ENCODE measurements at places on chromosomes 16 and 17.

GRCh38 chr17:76537578-76538280 is at the start of gene CYGB:
Gene CYGB (minus strand): TSS chr17:76537709. CDS start chr17:76537542, 167 bp downstream.
- peak; percentile 31 for DNase-seq

DNA sequence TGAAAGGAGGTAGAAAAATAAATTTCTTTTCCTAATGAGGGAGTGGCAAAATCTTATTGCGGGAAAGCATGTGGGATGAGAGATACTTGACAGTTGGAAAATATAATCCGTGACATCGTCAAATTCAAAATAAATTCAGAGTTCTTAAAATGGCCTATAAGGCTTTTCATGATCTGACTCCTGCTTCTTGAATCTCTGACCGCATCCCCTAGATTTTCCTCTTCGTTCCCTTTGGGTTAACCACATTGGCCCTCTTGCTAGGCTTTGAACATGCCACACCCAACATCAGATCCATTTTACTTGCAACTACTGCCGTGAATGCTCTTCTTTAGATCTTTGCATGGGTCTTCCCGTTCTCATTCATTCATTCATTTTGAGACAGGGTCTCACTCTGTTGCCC is 50.1 kb downstream of the NF1 start:
- no peak for DNase-seq

DNA sequence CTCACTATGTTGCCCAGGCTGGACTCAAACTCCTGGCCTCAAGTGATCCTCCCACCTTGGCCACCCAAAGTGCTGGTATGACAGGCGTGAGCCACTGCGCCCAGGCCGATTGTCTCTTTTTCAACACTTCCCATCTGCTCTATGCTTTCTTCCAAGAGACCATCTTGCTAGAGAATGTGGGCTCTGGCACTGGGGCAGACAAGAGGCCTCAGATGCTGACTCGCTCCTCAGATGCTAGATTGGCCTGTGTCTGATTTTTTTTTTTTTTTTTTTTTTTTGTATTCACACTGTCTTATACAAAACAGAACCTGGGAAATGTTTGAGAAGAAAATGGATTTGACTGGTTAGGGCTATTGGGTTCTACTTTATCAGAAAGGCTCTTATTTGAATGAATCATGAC is 58.2 kb downstream of the CYB5D2 start:
- DNase-seq, result no peak

- no peak for DNase-seq
Measured at GRCh38 chr16:31438414-31438813, 4.2 kb downstream of the ZNF843 start.

DNA sequence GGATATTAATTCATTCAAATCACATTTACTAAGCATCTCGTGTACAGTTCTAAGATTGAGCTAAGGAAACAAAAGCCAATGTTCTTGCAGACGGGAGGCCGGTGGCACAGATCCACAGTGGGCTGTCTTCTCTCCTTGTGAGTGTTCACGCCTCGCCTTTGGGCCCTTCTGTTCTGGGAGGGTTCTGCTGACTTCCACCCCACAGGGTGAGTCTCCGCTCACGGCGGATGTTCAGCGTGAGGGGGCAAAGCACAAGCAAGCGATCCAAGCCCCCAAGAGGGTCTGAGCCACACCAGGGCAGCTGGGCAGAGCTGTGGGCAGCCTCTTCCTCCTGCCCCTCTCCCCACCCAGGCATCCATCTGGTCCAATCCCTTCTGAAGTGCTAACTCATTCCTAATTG is 84.3 kb upstream of the DOC2B start:
- DNase-seq, result no peak

GRCh38 chr17:19631905-19632304 is 16.6 kb upstream of the ALDH3A2 start:
- no peak for DNase-seq

DNA sequence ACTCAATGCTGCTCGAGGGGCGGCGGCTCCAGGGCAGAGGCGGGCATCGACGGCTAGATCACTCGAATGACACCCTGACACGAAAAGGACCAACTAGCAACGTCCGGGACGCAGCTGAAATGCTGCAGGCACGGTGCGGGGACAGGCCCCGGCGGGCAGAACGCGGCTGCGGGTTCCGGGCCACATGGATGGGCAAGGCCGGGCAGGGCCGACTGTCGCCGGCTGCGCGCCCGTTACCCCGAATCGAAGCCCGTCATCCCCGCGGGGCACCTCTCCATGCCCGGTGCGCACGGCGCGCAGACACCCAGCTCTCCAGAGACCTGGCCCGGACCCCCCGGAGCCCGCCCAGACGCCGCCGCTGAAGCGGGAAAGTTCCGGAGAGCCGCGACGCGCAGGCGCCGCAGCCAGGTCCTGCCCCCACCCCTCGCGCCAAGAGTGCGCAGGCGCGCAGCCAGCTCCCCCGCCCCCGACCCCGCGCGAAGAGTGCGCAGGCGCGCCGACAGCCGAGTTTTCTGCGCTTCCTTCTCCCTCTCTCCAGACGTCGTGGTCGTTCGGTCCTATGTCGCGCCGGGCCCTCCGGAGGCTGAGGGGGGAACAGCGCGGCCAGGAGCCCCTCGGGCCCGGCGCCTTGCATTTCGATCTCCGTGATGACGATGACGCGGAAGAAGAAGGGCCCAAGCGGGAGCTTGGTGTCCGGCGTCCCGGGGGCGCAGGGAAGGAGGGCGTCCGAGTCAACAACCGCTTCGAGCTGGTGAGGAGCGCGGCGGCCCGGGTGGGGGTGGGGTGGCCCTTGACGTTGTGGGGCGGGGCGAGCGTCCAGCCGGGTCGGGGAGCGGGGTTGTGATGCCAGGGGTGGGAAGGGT is at the start of gene TCF25:
Gene TCF25 (plus strand): TSS at position 484 of the 863 bp plus-strand sequence. CDS start 76 bp downstream, at position 560.
- DNase-seq, result peak; percentile 95

- no peak for DNase-seq
Measured at GRCh38 chr17:5069724-5070123, 8.5 kb upstream of the ZFP3 start.

DNA sequence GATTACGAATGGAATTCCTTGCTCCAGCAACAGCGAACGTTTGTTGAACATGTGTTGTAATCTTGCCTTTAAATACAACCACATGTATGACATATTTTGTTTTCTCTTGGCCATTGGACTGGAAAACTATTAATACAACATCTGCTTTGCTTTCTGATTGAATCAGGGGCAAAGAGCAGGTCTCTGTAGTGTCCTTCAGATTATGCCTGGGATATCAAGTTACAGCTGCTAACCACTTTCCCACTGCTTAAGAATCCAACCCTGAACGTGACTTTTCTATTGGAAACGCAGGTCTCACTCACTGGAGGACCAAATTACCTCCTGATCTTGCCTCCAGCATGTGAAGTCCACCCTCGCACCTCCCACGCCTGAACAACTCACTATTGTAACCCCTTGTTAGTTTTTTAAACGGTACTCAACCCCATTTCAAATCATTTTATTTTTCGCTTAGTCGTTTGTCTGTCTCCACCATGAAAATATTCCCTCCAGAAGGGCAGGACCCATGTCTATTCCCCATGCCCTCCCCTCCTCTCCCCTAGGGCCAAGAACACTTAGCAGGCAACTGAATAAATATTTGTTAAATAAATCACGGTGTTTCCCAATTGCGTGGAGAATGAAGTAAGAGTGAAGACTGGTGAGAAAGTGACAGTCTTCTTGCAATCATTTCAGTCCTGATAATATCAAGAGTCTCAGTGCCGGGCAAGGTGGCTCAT is 57.4 kb upstream of the MRTFB start:
- DNase-seq, result no peak

- DNase-seq, result no peak
Measured at GRCh38 chr17:31786796-31787481, 72.1 kb downstream of the COPRS start.

DNA sequence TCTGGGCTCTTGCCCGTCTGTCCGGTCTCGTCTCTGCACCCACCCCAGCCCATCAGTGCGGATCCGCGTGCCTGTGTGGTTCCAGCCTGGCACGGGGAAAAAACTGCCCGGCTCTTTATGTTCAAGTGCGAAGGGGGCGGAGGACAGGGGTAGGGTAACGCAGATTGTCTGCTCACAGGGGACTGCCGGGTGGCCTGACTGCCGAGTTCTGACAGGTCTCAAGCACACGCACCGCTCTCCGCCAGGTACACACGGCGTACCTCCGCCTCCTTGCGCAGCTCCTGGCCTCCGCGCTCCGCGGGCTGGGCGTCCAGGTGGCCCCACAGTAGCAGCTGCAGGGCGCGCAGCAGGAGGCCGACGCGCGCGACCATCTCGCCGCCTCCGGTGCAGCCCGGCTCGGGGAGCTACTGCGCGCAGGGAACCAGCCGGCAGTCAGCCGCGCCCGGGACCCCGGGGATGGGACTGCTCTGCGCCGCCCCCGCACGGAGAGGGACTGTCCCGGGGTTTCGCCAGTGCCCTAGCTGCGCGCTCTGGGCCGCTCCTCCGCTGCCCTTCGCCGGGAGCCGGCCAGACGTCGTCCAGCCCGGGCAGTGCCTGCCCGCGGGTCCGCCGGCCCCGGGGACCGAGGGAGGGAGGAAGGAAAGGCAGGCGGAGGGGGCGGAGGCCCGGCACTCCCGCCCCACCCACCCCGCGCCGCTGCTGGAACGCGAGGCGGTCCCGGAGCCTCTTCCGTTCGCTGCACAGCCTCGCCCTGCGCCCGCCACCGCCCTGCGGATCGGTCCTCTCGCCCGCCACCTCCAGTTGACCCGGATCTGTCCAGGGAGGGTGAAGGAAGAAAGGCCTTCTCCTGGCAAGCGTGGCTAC is at the start of gene MMP28:
Gene MMP28 (minus strand): TSS at position 635 of the 864 bp plus-strand sequence. CDS start 264 bp downstream, at position 371.
- peak; percentile 67 for DNase-seq

DNA sequence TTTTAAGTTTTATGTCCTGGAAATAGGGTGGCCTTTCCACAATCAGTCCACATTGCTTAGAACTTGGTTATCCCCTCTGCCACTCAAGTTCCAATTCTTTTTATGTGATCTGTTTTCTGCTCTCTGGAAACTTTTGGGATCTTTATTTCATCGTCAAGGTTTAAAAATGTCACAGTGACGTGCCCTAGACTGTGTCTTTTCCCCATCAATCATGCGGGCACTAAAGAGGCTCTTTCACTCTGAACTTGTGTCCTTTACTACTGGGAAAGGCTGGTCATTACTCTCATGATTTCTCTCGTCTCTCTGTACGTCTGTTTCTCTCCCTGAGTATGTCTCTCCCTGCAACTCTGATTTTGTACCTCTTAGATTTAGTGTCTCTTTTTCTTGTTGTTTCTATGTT is 189.8 kb upstream of the AXIN2 start:
- DNase-seq, result no peak

DNA sequence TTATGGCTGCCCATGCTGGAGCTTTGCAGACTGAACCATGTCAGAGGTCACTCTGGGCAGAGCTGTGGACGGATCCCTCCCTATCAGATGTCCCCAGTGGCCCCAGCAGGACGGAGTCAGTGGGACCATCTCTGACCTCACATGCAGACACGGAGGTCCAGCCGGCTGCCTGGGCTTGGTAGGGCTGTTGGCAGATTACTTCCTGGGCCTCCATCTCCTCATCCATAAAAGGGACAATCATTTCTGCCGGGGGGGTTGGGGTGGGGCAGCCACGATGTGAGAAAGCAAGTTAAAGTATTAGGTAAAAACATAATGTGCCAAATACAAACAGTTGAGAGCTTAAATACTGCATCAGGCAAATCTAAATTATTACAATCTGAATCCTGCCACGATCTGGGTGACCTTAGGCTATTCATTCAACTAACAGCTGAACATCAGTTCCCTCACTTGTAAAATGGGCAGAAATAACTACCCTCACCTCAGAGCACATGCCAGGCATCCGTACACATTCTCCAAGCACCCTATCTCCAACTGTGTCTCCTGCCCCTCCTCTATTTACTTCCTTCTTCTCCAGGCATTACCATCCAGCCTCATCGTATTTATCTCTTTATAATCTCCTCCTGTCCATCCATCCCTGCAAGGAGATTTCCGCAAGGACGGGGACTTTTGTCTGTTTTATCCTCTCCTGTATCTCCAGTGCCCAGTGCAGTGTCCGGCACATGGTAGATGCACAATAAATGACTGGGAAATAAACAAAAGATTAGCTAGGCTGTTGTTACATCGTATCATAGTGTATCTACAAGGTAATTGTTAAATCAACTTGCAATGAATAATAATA is 192.3 kb upstream of the FOXF1 start:
- DNase-seq, result peak; percentile 39

- DNase-seq, result no peak
Measured at GRCh38 chr16:27441276-27441675, 39.3 kb downstream of the IL21R start.

DNA sequence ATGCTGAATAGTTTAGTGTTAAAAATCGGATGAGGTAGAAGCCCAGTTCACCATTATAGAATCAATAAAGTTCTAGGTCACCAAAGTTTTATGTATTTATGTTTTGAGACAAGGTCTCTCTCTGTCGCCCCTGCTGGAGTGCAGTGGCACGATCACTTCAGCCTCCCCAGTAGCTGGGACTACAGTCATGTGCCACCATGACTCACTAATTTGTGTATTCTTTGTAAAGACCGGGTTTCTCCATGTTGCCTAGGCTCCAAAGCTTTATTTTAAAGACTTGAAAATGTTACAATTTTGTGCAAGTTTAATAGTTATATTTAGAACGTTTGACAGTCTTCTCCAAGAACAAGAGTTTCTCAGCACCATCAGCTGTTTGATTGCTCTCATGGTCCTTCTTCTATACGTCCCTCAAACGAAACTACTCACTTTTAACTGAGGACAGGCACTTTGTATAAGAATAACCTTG is 32.1 kb downstream of the NDE1 start:
- DNase-seq, result peak; percentile 88

DNA sequence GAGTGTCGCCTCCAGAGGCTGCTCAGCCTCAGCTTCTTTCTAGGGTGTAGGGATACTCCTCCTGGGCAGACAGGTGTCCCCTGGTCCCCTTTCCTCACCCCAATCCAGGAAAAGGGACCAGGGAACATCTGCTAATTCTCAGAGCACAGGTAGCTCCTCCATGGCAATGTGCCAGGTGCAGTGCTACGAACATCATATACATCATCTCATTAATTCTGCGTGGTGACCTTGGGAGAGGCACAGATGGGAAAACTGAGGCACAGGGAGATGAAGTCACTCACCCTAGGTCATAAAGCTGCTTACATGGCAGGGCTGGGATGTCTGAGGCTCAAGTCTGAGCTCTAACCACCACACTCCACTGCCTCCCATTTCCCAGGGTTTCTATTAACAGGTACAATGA is 11.7 kb downstream of the HDAC5 start:
- DNase-seq, result no peak

DNA sequence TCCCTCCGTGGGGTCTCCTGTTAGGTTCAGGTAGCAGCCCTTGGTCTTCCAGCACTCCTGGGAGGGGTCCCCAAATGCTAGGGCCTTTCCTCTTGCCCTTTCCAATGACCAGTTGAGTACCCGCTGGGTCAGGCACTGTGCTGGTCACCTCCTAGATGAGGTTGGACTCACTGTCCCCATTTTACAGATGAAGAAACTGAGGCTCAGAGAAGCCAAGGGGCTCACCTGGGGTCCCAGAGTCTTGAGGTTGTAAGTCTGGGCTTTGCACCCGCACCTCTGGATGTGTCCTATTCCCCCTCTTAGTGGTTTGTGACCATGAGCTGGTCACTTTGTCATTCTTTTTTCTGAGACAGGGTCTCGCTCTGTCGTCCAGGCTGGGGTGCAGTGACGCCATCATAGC is 1.4 kb upstream of the CASKIN1 start:
- no peak for DNase-seq

GRCh38 chr17:13725288-13725990 is 123.7 kb upstream of the HS3ST3A1 start:
- DNase-seq, result no peak

GRCh38 chr17:59503500-59503899 is 61.9 kb upstream of the DHX40 start:
- no peak for DNase-seq

- DNase-seq, result no peak
Measured at GRCh38 chr16:89455178-89455577, 35.2 kb downstream of the ANKRD11 start.

All from hematopoietic multipotent progenitor cell treated with erythropoietin and hydrocortisone succinate and interleukin-3 and kit ligand, for 4 days (in vitro differentiated cells).